Umbilical cord (tissue), 2 donors: ENCODE measurements at places on chromosomes 11 and 22. TPM values are rescaled to one million over a fixed set of nuclear protein-coding genes. Genes with fewer than 3 reads are reported as not detected.

The PSMD13 gene
- total RNA-seq: 66.2 TPM

The PLAAT4 gene
- not detected for total RNA-seq

The PYGM gene
- 14.7 TPM for total RNA-seq

The CARD16 gene
- 6.7 TPM for total RNA-seq

The LRRC74B gene
- 0.24 TPM for total RNA-seq

The PRR33 gene
- not detected for total RNA-seq

The OR8G5 gene
- total RNA-seq: not detected

The WNT7B gene
- 7.2 TPM for total RNA-seq

GRCh38 chr11:9208726-9209501 lies 56.2 kb downstream of the DENND5A start:
- no peak for DNase-seq

DNA sequence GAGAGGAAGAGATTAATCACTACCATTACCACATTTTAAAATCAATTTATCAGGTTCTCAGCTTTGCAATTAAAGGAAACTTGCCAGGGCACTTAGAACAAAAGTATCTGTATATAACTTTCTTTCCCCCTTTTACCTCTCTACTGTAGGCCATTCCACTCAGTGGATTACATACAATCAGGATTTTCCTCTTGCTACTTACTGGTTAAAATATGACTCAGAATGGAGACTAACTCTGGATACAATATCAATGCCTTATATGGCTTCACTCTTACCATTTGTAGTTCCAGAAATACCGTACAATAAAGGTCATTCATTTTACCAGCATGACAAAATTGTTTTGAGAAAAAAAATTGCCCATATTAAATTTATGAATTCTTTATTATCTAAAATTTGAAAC lies 706.8 kb downstream of the KCNA4 start:
- DNase-seq: no peak

GRCh38 chr22:48838846-48839730 lies 988.6 kb downstream of the BRD1 start:
- no peak for DNase-seq

- no peak for DNase-seq
Measured at GRCh38 chr22:42179616-42180015, 49.0 kb upstream of the CYP2D6 start.

DNA sequence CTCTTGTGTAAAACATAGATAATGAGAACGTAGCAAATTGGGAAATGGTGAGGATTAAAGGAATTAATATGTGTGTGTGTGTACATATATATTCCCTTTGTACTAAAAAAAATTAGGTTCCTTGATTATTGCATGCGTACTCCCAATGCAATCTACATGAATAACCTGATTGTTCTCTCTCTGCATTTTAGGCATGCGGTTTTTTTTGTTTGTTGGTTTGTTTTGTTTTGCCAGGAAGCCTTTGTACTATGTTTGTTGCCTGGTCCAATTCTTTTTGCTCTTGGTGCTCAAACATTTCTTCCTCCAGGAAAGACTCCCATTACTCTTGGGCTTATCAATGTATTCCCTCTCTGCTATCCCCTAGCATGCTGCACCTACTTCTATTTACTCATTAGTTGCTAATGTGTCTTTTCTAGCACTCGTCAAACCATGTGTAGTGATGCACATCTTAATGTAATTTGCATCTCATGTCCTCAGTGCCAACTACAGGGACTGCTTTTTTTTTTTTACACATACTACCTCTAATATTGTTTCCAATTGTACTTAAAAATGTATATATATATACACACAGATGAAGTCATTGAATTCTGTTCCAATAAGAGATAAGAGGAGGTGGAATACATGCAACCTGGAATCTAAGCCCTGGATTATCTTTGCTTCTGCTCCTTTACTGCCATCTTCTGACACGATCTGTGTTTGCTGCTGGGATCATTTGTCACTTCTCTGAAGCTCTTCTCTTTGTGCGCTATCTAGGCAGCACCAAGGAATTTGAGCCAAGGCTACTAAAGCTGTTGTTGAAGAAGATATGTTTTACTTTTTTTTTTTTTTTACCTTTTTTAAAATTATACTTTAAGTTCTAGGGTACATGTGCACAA lies 197.2 kb upstream of the ANO3 start:
- DNase-seq: peak; percentile 7

DNA sequence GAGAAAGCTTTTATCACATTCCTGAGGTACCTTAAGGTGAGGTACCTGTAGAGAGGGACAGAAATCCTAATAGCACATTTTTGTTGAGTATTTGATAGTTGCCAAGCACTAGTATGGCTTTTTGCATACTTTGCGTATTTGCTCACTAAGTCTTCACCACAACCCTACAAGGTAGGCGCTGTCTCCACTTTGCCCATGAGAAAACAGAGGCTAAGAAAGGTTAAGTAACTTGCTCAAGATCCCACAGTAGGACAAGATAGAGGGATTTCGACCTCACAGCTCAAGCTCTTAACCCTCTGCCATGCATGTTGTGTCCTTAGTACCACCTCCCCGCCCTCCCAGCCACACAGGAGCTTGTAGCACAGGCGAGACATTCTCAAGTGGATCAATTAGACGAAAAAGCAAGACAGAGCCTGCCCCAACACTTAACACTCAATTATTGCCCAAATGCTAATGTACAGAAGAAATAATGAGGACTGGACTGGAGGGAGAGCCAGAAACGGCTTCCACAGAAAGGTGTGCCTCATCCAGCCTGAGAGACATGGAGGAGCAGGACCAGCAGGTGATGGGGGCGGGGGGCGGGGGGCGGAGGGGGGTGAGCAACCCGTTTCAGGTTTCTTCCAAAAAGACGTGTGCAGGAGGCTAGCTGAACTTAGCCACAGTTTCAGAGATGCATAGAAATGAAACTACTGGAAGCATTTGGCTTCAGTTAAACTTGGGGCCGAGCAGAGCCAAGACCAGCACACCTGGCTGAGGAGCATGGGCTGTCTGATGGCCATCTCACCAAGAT lies 26.7 kb upstream of the CD44 start:
- no peak for DNase-seq
